Tibial nerve (tissue), 4 donors: ENCODE measurements at places on chromosomes 13 and 19. TPM values are rescaled to one million over a fixed set of nuclear protein-coding genes. Genes with fewer than 3 reads are reported as not detected.
A peak's percentile ranks its signal among the peaks of the same experiment; 100 is the strongest.

DNA sequence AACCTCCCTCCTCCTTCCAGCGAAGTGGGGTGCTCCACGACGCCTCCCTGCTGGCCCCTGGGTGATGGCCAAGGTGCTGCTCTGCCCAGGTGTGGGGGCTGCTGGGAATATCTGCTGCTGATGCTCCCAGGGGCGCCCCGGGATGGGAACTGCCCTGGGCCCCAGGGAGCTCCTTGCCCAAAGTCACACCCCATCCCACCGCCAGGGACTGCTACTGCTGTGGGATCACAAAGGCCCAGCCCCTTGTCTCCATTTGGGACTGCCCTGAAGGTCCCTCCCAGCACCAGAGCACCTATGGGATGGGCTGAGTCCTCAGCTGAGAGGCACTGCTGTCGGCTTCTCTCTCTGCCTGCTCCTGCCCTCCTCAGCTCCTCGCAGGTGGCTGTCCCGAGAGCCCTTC, 19.0 kb downstream of the CHST8 start:
- no peak for DNase-seq
- no peaks in the 10 kb centered on the region for H3K4me1 ChIP-seq
- H3K4me3 ChIP-seq = no peak overlapping the region
- H3K27ac ChIP-seq = no peak overlapping the region

DNA sequence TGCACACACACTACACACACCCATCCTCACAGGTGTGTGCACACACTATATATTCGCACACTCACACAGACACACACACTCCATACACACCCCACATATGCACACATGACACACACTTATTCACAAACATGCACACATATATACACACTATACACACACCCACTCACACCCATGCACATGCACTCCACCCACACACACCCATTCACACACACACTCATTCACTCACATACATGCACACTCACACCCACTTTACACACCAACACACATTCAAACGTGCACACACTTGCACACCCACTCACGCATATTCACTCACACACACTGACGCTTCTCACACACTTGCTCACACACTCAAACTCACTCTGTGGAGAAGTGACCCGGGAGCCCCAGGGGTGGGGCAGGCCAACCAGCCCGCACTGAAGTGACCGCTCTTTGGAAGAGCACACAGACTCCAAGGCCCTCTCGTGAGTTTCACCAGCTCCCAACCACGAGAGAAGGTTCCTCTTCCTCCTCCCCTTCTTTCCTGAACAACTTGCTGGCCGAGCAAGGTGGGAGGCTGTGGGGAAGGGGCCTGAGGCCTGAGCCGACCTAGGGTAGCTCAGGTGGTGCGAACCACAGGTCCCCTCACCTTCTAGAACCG, 86.1 kb upstream of the TM9SF2 start:
- no peak for DNase-seq
- peak overlapping the region; percentile 15 for H3K27ac ChIP-seq
- H3K36me3 ChIP-seq = no peaks in the 10 kb centered on the region
- peaks cover 5% of the 10 kb centered on the region for H3K27me3 ChIP-seq

LSM14A gene
- 117 TPM for total RNA-seq

GRCh38 chr19:58571575-58571947, 1.6 kb downstream of the MZF1 start:
- H3K36me3 ChIP-seq = no peaks in the 10 kb centered on the region
- H3K27ac ChIP-seq = no peak overlapping the region
- peaks cover 17% of the 10 kb centered on the region for H3K4me1 ChIP-seq
- DNase-seq = peak; percentile 8
- no peak overlapping the region for H3K4me3 ChIP-seq

COPE gene
- total RNA-seq = 151 TPM

DNA sequence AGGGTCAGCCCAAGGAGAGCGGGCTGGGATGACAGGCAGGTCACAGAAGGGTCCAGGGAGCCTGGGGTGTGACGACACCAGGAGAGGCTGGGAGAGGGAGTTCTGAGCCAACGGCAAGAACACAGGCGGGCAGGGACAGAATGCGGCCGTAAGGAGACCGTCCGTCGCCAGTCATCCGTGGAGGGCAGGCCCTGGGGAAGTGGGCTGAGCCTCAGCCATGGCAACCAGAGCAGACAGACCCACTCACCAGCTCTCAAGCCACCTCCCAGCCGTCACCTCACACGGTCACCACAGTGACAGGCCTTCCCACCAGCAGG, 3.7 kb upstream of the TMEM86B start:
- no peaks in the 10 kb centered on the region for H3K27me3 ChIP-seq
- H3K4me3 ChIP-seq = no peak overlapping the region
- DNase-seq = no peak
- H3K4me1 ChIP-seq = no peaks in the 10 kb centered on the region
- H3K27ac ChIP-seq = no peak overlapping the region
- H3K36me3 ChIP-seq = no peaks in the 10 kb centered on the region

DNA sequence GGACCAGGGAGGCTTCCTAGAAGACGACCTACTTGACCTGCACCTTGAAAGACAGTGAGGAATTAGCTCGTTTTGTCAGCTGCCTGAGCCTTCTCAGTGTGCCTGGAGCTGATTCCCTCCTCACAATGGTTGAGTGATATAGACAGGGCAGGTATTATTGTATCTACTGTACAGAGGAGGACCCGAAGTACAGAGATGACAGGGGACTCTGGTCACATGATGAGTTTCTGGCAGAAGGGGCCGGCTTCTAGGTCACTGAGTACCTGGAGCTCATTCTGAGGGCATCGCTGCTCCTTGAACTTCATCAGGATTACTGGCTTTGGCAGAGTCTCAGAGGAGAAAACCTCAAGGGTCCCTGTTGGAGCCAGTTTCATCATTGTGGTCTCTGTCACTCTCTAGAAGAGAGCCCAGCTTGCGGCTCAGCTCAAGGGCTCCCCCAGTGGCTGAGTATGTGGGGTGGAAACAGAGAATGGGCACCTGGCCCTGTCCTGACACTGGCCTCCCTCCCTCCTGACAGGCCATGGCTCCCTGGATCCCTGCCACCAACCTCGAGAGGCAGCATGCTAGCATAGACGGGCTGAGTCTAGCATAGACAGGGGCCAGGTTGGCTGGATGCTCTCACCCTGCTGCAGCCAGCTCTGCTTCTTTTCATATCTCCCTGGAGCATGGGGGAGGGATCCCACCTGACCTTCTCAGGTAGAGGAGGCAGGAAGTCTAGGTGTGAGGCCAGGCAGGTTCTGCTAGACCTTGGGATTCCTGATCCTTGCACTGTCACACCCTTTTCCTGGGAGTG, 38.7 kb downstream of the NFIX start:
- H3K27me3 ChIP-seq = no peaks in the 10 kb centered on the region
- H3K36me3 ChIP-seq = no peaks in the 10 kb centered on the region

GRCh38 chr19:55648585-55649267, 714 bp downstream of the CCDC106 start:
- H3K27me3 ChIP-seq = no peaks in the 10 kb centered on the region
- peaks cover 26% of the 10 kb centered on the region for H3K4me1 ChIP-seq
- H3K36me3 ChIP-seq = no peaks in the 10 kb centered on the region
- DNase-seq = no peak
- H3K4me3 ChIP-seq = peak overlapping the region; percentile 65
- H3K27ac ChIP-seq = peak overlapping the region; percentile 92

IGFL2 gene
- 1.0 TPM for total RNA-seq

DNA sequence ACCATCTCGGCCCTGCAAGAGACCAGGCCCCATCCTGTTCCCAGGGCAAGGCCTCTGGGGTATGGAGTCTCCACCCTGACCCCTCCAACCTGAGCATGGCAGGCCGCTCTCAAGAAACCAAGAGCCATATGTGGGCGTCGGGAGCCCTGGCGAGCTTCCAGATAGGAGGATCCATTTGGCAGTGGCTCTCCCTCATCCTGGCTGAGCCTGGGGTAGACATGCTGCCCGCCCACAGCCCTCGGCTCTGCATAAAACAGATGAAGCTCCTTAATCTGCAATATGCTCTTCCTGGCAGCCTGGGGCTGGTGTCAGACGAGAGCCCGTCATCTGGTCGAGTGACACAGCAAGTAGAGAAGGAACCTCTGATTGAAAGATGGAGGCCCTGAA, 6.1 kb downstream of the ATP13A1 start:
- no peaks in the 10 kb centered on the region for H3K27me3 ChIP-seq
- H3K4me3 ChIP-seq = no peak overlapping the region
- no peak for DNase-seq

DNA sequence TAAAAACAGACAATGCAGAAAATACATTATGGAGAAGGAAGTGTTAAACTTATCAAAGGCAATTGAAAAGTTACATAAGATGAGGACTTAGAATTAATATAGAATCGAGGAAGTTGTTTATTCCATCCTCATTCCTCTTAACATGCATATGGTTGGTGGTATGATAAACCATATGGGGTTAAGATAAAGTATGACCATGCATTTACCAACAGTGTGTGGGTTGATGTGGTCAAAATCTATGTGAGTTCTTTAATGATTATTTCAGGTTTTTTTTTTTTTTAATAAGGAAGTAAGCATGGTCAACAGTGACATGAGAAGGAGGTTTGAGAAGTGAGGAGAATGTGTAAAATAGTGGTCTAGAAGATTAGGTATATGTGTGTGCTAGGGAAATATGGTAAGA, 94.5 kb downstream of the TDRD3 start:
- H3K27me3 ChIP-seq = no peaks in the 10 kb centered on the region
- no peak overlapping the region for H3K27ac ChIP-seq
- no peaks in the 10 kb centered on the region for H3K36me3 ChIP-seq

DNA sequence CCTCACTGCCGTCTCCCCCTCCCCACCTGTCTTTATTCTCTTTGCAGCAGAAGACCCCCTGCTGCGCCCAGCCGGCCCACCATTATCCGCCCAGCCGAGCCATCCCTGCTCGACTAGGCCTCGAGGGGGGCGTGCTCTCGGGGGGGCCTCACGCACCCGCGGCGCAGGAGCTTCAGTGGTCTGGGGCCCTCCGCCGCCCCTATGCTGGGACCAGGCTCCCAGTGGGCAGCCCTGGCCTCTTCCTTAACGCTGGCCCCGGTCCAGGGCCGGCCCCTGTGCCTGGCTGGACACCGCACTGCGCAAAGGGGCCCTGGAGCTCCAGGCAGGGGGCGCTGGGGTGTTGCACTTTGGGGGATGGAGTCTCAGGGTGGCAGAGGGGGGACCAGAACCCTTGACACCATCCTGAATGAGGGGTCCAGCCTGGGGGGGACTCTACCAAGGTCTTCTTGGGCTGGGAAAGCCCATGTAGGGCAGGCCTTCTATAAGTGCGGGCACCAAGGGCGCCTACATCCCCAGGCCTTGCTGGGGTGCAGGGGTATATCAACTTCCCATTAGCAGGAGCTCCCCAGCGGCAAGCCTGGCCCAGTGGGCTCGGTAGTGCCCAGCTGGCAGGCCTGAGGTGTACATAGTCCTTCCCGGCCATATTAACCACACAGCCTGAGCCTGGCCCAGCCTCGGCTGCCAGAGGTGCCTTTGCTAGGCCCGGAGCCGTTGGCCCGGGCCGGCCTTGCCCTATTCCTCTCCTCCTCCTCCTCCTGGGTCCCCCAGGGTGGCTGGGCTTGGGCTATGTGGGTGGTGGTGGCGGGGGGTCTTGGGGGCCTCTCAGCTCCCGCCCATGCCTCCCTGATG, 4.9 kb downstream of the TMED1 start:
- peaks cover 20% of the 10 kb centered on the region for H3K36me3 ChIP-seq
- H3K4me1 ChIP-seq = no peaks in the 10 kb centered on the region
- H3K27me3 ChIP-seq = no peaks in the 10 kb centered on the region
- no peak for DNase-seq

DNA sequence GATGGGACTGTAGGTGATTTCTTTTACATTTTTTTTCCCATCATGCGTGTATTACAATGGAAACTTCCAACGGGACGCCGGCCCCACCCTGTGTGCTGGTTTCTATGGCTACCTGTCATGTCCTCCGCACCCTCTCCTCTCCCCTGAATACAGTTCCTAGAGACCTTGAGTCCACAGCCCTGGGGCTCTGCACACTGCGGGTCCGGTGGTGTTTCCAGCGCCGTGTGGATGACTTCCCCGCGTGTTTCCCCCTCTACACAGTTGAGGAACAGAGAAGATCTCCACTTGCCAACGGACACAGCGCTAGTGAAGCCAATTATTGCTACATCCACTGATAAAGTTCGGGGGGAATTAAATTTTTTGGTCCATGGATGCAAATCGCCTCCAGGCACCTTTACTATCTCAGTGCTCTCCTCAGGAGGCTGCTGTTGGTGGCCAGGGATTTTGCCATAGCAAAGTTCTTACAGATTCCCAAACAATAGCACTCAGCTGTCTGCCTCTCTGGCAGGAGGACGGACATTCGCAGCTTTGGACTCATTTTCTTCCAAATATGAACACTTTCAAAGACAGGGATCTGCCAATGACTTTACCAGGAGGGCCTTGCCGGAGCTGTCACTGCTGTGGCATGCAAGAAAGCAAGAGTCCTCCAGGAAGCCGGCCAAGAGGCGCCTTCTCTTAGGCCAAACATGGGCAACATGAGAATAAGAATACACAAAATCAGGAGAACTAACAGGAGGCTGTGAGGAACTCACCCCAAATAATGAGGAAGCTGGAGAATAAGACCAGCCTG, 39.3 kb upstream of the GAS6 start:
- DNase-seq = no peak
- H3K27me3 ChIP-seq = no peaks in the 10 kb centered on the region
- no peak overlapping the region for H3K4me3 ChIP-seq
- H3K27ac ChIP-seq = no peak overlapping the region
- no peaks in the 10 kb centered on the region for H3K36me3 ChIP-seq

GRCh38 chr13:23770973-23771372, 118.2 kb downstream of the MIPEP start:
- H3K4me3 ChIP-seq = no peak overlapping the region
- H3K27ac ChIP-seq = no peak overlapping the region
- no peaks in the 10 kb centered on the region for H3K36me3 ChIP-seq
- no peaks in the 10 kb centered on the region for H3K4me1 ChIP-seq
- no peak for DNase-seq

- H3K4me1 ChIP-seq = no peaks in the 10 kb centered on the region
- H3K36me3 ChIP-seq = no peaks in the 10 kb centered on the region
- DNase-seq = no peak
- H3K4me3 ChIP-seq = no peak overlapping the region
- H3K27ac ChIP-seq = no peak overlapping the region
- H3K27me3 ChIP-seq = no peaks in the 10 kb centered on the region
Observed at GRCh38 chr19:12255372-12255771, 39.3 kb downstream of the ZNF44 start.

GRCh38 chr13:27004326-27004725, 167.3 kb downstream of the USP12 start:
- no peaks in the 10 kb centered on the region for H3K27me3 ChIP-seq
- H3K4me3 ChIP-seq = no peak overlapping the region
- no peak for DNase-seq

- H3K4me3 ChIP-seq = no peak overlapping the region
- no peaks in the 10 kb centered on the region for H3K27me3 ChIP-seq
- no peaks in the 10 kb centered on the region for H3K36me3 ChIP-seq
- no peak for DNase-seq
- no peak overlapping the region for H3K27ac ChIP-seq
Observed at GRCh38 chr13:92804346-92804745, 422.3 kb upstream of the GPC6 start.

ZNF558 gene
- total RNA-seq = 52.8 TPM

C19orf67 gene
- not detected for total RNA-seq

GRCh38 chr19:15260939-15261338, 28.7 kb upstream of the EPHX3 start:
- no peaks in the 10 kb centered on the region for H3K27me3 ChIP-seq
- no peak overlapping the region for H3K4me3 ChIP-seq
- H3K36me3 ChIP-seq = peaks cover 30% of the 10 kb centered on the region
- DNase-seq = no peak
- H3K27ac ChIP-seq = no peak overlapping the region
